Stimulated activated CD4-positive, alpha-beta T cell treated with anti-CD3 and anti-CD28 coated beads, Interleukin-4, amount 100 ng/mL, for 48 hours (primary cell): ENCODE measurements at places on chromosomes 16 and 17.

DNA sequence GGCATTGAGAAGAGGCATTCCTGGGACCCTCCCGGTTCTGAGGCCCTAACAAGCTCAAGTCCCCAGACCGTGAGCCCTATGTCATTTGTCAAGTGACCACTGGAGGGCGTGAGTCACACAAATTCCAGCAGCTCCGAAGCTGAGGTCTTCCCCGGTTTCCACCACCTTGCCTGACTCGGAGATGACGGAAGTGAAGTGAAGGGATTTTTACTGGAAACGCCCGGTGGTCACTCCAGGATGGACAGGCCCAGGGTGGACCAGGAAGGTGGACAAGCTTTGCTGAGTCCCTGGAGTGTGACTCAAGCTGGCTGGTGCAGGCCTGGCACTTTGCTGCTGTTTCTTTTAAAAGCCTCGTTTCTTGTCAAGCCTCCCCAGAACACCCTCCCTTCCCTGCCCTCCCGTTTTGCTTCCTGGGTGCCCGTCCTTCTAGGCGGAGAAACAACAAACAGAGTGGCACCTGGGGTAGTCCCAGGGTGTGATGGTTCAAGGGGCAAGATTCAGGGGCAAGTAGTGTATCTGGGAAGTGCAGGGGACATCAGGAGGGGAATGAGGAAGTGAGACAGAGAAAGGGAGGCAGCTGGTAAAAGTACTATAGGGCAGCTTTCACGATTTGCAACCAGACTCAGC, 5.3 kb upstream of the NOS2 start:
- DNase-seq = peak; percentile 72

DNA sequence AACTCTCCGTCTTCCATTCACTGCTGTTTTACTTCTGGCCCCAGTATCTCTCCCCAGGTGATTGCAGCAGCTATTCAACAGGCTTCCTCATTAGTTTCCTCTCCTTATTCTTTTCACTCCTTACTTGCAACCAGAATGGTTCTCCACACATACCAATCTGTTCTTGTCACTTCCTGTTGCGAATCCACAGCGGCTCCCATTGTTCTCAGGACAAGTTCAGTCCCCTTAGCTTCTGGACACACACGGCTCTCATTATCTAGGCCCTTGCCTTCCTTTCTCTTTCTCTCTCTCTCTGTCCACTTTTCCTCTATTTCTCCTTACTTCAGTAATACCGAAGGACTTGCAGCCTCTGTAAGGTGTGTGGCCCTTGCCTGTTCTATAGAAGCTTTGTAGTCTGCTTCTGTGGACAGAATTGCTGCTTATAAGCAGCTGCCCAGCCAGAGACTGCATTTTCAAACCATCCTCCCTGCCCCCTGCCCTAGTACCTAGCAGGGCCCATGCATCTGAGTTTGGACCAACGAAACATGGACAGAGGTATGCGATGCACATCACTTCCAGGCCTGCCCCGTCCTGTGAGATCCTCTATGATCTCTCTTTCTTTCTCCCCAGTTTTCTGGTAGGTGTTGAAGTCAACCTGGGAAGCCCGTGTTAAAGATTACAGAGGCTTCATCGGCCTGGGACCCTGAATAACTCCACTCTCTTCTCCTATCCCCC, 45.7 kb downstream of the VAT1L start:
- no peak for DNase-seq

- DNase-seq = no peak
Measured at GRCh38 chr16:4524571-4524970, 14.0 kb downstream of the CDIP1 start.

DNA sequence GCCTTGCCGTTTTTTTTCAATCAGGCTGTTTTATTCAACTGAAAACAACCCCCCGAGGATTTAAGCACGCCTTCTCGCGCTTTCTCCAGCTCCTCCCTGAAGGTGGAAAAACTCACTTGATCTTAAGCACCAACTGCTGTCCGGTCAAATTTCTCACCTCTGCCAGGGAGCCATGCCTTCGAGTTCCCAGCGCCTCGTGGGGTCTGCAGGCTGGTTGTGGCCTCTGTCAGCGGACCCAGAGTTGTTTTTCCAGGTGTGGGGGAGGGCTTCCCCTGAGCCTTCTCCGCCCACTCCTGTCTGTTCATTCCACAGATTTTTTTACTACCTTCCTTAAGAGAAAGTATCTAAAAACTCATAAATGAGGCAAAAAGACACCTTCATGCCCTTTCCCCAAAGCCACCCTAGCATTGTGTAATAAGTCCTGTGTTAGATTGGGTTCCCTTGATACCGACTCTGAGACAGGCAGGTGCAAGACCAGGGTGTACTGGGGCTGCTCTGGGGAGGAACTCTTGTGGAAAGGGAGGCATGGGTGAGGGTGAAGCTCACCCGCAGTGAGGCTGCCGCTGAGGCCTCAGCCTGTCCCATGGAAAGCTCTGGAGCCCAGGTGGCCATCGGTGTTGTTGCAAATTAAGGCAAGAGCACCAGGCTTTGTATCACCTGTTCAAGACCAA, 101.6 kb downstream of the AXIN2 start:
- no peak for DNase-seq

DNA sequence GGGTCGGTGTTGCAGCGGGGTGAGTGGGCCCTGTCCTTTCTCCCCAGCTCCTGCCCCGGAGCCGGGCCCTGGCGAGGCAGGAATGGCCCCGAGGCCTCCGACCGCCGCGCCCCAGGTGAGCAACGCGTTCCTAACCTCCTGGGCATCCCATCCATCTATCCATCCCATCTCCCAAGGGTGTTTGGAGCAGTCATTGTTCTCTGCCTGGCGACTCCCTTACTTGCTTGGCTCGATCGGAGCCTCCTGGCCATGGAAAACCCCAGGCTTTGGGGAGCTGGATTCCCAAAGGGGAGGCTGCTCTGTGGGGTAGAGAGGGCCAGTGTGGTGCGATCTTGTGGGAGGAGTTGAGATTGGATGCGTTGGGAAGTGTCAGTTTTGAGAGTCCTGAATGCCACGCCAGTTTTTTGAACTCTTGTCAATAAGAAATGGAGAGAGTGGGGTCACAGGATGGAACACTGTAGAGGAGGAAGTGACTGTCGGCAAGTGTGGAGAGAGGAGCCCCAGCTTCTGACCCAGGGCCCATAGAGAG, 684 bp downstream of the ZFP90 start:
- DNase-seq = no peak

DNA sequence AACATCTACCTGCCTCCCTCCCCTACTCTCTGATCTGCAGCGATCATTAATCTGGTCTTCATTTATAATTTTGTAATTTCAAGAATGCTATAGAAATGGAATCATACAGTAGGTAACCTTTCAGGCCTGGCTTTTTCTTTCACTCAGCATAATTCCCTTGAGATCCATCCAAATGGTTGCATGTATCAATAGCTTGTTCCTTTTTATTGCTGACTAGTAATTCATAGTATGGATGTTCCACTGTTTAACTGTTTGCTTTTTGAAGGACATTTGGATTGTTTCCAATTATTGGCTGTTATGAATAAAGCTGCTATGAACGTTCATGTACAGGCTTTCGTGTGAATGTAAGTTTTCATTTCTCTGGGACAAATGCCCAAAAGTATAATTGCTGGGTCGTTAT, 125.2 kb downstream of the USP31 start:
- no peak for DNase-seq

GRCh38 chr17:9598661-9599060, 22.2 kb downstream of the CFAP52 start:
- no peak for DNase-seq
